M059J (cell line): ENCODE measurements at places on chromosomes 6 and 20. TPM values are rescaled to one million over a fixed set of nuclear protein-coding genes. Genes with fewer than 3 reads are reported as not detected.

DNA sequence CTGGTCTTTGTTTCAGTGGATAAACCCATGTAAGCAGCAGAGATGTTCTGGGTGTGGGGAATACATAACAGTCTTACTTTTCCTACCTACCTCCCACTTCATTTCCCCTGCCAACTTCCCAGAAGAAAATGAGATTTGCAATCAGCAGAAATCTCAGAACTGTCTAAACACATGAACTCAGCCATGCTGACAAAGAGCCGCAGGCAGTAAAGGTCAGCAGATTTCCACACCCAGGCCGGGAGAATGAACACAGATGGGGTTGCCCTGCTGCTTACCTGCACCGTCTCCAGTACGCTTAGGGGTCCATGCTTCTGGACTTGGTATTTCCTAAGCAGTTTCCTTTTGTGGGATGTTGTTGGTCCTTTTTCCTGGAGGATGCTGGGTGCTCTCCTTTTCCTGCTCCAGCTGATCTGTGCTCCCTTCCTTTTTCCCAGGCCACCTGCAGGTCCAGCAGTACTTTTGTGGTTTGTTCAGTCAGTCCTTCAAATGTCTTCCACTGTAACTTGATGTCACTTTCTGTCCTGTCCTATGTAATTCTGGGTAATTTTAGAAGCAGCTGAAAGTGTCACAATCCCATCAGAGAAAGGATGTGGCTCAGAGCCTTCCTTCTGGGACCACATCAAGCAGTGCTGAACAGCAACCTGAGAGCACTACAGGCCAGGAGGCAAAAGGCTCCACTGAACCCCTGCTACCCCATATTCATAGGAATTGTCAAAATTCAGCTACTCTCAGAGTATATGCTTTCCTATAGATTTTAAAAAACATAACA lies 129.0 kb downstream of the CEP57L1 start:
- DNase-seq, result no peak

The ZBTB12 gene
- total RNA-seq, result 0.76 and 2.3 TPM in 2 replicates

DNA sequence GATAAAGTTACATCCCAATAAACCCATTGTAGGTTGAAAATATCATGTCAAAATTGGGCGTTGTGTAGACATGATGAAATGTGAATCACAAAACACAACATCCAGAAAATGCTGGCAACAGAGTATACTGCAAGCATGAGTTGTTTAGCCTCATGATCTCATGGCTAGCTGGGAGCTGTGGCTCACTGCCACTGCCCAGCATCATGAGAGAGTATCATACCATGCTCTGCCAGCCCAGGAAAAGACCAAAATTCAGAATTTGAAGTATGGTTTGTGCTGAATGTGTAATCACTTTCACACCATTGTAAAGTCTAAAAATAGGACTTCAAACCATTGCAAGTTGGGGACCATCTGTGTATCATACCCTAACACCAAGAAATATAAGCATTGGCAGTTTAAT lies 45.2 kb upstream of the SMAP1 start:
- DNase-seq, result peak; percentile 5

DNA sequence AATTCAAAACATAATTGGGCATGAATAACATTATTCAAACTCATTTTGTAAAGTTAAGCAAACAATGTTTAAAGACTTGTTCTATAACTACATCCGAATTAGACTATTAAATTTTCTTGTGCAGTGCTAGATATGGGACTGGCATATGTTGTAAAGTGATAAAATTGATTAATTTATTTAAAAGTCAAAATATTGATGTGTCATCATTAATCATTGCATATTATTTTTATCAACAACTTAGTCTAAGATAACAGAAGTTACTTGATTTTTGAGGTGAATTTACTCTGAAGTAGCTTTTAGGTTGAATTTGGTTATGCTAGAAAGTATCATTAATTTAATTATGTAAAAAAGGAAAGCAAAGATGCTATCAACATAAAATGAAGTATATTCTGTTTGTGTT lies 244.6 kb downstream of the CLVS2 start:
- no peak for DNase-seq

GRCh38 chr20:53940360-53940702 lies 130.1 kb downstream of the BCAS1 start:
- no peak for DNase-seq

The DAAM2 gene
- total RNA-seq, result 0.39 and 1.3 TPM in 2 replicates

GRCh38 chr6:28945349-28945748 lies 21.6 kb upstream of the TRIM27 start:
- DNase-seq, result no peak

- DNase-seq, result no peak
Measured at GRCh38 chr6:254016-254415, 38.3 kb upstream of the DUSP22 start.

DNA sequence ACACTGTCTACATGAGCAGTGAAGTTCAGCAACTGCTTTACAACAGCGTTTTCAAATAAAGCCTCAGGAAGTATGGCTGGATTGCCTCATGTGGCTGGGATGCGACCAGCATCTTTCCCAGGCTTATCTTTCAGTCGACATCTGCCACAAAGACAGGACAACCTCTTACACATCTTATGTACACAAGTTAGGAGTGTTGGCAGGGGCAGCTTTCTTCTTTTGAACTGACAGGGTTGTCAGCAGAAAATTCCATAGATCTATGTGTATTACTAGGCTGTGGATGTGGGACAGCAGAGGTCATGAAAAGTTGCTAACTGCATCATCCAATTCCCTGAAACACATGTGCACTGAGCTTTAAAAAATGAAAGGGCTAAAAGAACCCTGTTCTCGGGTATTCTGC lies 48.1 kb downstream of the PLAGL1 start:
- no peak for DNase-seq

DNA sequence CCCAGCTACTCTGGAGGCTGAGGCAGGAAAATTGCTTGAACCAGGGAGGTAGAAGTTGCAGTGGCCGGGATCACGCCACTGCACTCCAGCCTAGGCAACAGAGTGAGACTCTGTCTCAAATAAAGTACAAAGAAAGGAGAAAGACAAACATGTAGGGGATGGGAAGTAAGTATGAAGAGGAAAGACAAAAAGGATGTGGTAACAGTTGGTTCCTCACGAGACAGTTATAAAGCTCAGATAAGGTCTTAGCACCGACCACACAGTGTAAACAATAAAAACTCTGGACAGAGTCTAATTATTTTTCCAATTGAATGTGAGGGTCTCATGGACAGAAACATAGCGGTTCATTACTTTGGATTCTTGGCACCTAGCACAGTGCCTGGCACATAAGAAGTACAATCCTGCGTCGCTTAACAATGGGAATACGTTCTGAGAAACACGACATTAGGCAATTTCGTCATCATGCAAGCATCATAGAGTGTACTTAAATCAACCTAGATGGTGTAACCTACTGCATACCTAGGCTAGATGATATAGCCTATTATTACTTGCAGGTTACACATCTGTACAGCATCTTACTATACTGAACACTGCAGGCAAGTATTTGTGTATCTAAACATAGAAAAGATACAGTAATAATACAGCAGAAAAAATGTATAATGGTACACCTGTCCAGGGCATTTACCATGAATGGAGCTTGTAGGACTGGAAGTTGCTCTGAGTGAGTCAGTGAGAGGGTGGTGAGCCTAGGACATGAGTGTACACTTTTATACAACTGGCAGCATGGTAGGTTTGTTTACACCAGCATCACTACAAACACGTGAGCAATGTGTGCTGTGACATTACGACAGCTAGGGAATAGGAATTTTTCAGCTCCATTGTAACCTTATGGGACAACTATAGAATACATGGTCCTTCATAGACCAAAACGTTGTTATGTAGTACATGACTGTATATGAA lies 38.2 kb downstream of the MBOAT1 start:
- peak; percentile 39 for DNase-seq

- DNase-seq, result no peak
Measured at GRCh38 chr20:24643731-24644626, 174.6 kb downstream of the SYNDIG1 start.

- DNase-seq, result no peak
Measured at GRCh38 chr6:41724586-41725501, 10.6 kb downstream of the TFEB start.

- DNase-seq, result peak; percentile 100
Measured at GRCh38 chr6:4358414-4359107, 223.2 kb upstream of the ECI2 start.

The CYB5R4 gene
- 11.1 and 28.9 TPM in 2 replicates for total RNA-seq

DNA sequence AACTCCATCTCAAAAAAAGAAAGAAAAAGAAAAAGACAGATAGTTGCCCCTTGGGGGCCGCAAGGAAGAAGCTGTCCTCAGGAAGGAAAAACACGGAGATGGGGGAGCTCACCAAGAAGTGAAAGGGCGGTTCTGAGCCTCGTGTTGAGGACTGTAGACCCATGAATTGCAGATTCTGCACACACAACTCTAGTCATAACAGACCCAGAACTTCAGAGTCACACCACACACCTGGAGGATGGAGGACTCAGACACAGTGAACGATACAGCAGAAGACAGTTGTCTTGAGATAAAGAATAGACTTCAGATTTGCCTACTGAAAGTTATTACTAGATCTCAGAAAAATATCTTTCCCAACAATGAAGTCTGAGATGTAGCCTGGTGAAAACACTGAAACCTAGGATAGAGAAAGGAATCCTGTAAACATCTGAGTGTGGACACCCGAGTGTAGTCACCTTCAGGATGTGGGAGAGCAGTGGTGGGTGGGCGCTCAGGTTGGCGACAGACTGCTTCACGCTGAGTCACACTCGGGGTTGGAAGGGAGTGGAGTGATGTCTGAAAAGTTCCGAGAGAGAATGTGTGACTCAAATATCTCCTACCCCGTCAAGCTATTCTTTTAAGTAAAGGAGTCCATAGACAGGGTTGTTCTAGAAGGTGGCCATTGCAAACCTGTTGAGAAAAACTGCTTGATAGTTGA lies 88.1 kb downstream of the MAP3K4 start:
- peak; percentile 91 for DNase-seq

DNA sequence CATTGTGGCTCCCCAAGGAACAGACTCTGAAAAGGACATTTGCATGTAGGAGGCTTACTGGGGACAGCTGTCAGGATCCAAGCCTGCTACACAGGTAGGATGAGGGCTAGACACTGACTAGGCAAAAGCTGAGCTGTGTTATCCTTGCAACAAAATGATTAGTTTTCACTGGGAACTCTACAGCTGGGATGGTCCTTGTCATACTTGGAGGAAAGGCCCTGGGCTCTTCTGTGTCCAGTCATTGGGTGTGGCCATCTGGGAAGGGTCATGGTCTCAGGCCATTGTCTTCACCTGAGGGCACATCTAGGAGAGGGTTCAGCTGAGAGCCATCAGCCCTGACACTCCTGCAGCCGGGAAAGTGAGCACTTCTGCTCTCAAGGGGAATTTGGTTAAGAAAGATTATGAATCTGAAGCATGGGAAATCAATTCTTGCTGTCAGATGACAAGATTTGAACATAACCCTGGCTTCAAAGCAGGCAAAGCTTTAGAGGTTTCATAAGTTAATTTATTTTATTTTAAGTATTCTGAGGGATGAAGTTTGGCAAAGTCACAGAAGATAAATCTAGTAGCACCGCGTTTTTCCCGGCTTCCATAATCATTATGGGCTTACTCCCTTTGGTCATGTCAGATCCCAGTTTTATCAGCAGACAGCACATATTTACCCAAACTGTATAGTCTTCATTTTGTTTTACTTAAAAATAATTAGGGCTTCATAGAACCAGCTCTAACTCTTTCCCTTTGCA lies 78.4 kb upstream of the SLC22A23 start:
- DNase-seq, result no peak

DNA sequence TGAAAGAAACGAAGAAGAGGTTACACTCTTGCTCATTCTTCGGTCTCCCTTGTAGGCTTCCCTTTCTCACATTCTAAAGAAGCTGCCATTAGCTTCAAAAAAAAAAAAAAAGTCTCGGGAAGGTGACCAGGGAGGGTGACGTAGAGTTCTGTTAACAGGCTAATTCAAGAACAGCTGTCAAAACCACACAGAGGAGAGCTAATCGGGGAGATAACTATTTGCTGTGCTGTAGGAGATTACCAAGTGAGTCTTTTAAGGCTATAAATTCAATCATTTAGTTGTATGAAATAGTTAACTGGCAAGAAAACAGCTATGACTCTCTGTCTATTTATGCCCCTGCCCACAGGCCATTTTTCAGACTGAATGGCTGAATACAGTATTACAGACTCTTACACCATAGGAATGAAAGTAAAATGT lies 256.8 kb downstream of the SYNE1 start:
- peak; percentile 85 for DNase-seq

DNA sequence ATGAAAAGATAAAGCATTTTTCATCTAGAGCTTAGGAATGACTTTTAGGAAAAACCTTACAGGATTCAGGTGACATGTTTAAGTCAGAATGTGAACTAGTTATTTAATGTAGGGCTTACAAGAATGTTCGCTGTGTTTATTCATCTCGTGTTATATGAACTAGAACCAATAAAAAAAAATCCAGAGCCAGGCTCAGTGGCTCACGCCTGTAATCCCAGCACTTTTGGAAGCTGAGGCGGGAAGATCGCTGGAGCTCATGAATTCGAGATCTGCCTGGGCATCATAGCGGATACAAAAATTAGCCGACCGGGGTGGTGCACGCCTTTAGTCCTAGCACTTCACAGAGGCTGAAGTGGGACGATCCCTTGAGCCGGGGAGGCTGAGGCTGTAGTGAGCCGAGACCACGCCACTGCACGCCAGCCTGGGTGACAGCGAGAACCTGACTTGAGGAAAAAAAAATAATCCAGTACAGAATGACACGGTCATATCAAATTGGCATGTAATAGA lies 46.3 kb downstream of the OR2B2 start:
- peak; percentile 87 for DNase-seq

GRCh38 chr6:168377856-168378832 lies 58.6 kb upstream of the DACT2 start:
- no peak for DNase-seq

GRCh38 chr6:14863902-14864850 lies 381.7 kb upstream of the JARID2 start:
- DNase-seq, result no peak

The LY6G6F gene
- not detected in 2 replicates for total RNA-seq

DNA sequence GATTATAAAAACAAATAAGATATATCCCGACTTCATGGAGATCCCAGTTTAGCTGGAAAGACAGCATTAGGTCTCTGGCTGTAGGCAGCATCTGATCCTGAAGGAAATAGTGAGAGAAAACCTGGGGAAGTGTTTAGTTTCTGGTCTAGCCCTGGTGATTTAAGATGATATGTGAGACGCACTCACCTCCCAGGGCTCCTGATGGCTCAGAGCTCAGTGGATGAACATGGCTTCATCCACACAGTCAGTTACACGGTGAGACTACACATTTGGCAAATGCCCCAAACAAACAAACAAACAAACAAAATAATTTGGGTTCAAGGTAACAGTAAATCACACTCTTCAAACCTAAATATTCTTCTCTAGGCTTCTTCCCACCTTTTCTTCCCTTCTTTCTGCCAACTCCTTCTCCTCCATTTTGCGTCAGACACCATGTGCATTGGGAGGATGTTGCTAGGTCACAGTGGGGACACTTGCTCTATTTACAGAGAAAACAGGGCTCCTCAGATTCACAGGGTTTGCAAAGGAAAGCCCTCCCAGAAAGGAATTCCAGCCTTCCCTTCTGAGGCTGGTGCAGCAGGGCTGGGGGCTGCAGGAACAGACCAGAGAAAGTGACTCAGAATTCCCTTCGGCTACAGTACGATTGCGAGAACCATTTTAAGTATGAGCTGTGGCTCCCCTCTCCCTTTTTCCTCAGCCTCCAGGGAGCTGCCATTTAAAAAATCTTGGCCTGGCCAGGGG lies 59.6 kb upstream of the SALL4 start:
- peak; percentile 79 for DNase-seq
